ENCODE measurements at places on chromosomes 2 and 18. TPM values are rescaled to one million over a fixed set of nuclear protein-coding genes. Genes with fewer than 3 reads are reported as not detected.

The EFR3B gene
- total RNA-seq: 0.08 TPM

The UGT1A10 gene
- not detected for total RNA-seq

The FKBP1B gene
- 4.0 TPM for total RNA-seq

The LRRTM1 gene
- total RNA-seq: not detected

The AQP4 gene
- not detected for total RNA-seq

The B3GNT2 gene
- 45.5 TPM for total RNA-seq

The AMER3 gene
- total RNA-seq: not detected

The DLGAP1 gene
- not detected for total RNA-seq

The TMEM178A gene
- 0.17 TPM for total RNA-seq

The C2orf66 gene
- not detected for total RNA-seq

The SCG2 gene
- total RNA-seq: not detected

The PFN4 gene
- not detected for total RNA-seq

DNA sequence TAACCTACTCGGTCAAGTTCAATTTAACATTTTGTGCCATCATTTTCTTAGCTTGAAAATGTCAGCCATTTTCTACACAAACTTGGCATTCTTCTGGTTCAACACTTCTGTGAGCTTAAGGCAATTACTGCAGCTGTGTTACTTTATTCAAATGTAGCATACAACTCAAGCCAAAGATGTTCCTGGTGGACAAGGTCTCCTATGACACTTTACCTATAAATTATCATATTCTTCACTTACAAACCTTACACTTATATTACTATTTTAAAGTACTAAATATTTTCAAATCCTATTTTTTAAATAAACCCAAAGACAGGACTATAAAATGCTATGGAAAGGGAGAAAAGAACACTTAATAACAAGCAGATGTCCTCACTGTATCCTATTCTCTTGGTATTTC, 1045.3 kb downstream of the TSN start:
- H3K27ac ChIP-seq: no peak overlapping the region
- no peaks in the 10 kb centered on the region for H3K36me3 ChIP-seq
- no peak overlapping the region for H3K4me3 ChIP-seq
- H3K27me3 ChIP-seq: no peaks in the 10 kb centered on the region

DNA sequence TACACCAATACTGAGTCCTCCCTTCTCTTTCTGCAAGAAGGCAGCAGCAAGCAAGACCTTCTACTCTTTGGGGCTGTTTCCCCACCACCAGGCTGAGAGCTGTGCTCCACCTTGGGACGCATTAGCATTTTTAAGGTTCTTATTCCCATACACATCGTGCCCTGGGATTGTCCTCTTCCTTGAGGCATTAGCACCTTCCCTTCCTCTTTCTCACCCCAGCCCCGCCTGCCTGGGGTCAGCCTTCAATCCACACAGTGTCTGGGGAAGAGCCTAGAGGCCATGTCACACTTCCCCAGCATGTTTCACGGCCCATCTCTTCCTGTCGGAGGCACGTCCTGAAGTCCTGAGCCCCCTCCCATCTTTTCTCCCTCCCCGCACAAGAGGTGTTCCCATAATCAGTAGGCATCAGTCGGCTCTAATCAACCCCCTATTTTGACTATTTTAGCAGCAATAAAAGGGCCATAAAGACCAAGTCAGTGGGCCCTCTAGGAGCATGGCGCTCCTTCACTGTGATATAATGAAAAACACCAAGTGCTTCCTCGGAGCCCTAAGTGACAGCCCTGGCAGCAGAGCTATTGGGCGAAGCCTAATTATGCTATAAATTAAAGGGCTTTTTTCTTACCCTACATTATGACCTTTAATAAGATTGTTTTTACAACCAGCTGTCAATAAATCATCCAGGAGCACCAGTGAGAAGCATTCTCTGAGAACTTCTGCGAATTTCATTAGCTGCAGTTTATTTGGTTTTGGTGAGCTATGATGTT, 55.0 kb upstream of the PKDCC start:
- no peaks in the 10 kb centered on the region for H3K4me1 ChIP-seq
- no peak for DNase-seq
- no peaks in the 10 kb centered on the region for H3K36me3 ChIP-seq
- no peak overlapping the region for H3K27ac ChIP-seq
- peaks cover 7% of the 10 kb centered on the region for H3K27me3 ChIP-seq

- no peaks in the 10 kb centered on the region for H3K4me1 ChIP-seq
- H3K27ac ChIP-seq: no peak overlapping the region
- peaks cover 16% of the 10 kb centered on the region for H3K36me3 ChIP-seq
- H3K27me3 ChIP-seq: no peaks in the 10 kb centered on the region
- DNase-seq: no peak
Observed at GRCh38 chr2:201500534-201500933, 49.0 kb downstream of the STRADB start.

DNA sequence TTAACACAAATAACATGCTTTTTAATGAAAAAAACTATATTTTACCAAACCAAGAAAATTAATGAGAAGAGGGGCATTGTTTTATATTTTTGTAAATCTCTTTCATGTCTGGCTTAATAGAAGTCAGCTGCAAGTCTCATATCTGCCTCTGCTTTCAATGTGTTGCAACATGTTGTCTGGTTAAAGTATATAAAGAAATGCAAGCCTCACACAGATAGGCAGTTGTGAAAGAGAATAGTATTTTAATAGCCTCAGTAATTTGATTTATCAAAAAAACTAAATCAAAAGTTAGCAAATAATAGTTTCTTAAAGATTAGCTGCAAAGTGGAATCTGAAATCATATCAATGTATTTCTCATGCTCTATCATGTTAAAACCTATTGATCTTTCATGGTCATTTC, 52.9 kb upstream of the NCOA1 start:
- H3K27me3 ChIP-seq: peaks cover under 1% of the 10 kb centered on the region
- no peaks in the 10 kb centered on the region for H3K4me1 ChIP-seq
- DNase-seq: no peak
- H3K36me3 ChIP-seq: no peaks in the 10 kb centered on the region

GRCh38 chr2:104788742-104789455, 65.0 kb upstream of the POU3F3 start:
- no peak overlapping the region for H3K4me3 ChIP-seq
- no peak overlapping the region for H3K27ac ChIP-seq
- no peaks in the 10 kb centered on the region for H3K36me3 ChIP-seq
- no peaks in the 10 kb centered on the region for H3K4me1 ChIP-seq
- no peak for DNase-seq
- peaks cover 2% of the 10 kb centered on the region for H3K27me3 ChIP-seq

DNA sequence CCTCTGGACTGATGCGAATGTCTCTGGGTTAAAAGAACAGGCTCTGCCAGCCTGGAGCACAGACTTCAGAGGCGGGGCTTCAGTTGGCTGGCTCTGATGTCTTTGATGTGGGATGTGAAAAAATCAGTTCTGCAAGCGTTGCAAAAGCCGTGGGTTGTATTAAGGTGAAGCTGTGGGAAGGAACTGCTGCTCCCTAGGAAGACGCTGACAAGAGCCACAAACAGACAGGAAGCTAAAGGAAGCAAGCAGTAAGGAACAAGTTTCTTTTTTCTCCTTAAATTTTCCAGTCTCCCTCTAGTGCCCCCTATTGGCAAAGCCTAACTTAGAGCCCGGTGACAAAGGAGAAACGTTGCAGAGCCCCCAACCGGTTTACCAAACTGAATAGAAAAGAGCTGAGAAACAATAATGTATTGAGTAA, 239.0 kb downstream of the CCDC178 start:
- H3K4me3 ChIP-seq: no peak overlapping the region
- no peaks in the 10 kb centered on the region for H3K36me3 ChIP-seq
- no peak for DNase-seq
- no peak overlapping the region for H3K27ac ChIP-seq
- no peaks in the 10 kb centered on the region for H3K4me1 ChIP-seq
- H3K27me3 ChIP-seq: no peaks in the 10 kb centered on the region

GRCh38 chr2:177538323-177538722, 145.8 kb downstream of the AGPS start:
- DNase-seq: no peak
- no peak overlapping the region for H3K27ac ChIP-seq
- peaks cover 3% of the 10 kb centered on the region for H3K4me1 ChIP-seq
- H3K27me3 ChIP-seq: no peaks in the 10 kb centered on the region

GRCh38 chr18:6557057-6557769, 142.5 kb upstream of the L3MBTL4 start:
- no peaks in the 10 kb centered on the region for H3K36me3 ChIP-seq
- no peak for DNase-seq
- H3K27me3 ChIP-seq: peaks cover 2% of the 10 kb centered on the region
- H3K27ac ChIP-seq: no peak overlapping the region
- H3K4me3 ChIP-seq: no peak overlapping the region

DNA sequence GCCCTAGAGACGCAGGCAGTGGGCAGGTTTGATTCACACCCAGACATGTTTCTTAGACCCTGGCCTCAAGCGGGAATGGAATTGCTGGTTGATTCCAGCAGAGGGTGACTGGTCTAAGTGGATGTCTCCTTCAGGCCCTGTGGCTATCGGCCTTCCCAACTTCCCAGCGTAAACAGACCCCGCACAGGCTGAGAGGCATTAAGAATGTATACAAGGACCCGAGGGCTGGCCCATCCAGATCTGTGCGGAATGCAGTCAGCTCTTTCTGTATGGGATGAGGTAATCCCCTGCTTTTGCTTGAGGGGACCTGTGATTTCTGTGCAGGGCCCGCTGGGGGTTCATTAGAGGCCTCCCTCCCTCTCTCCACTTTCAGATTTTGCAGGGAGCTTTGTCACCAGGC, 6.5 kb downstream of the ACKR3 start:
- H3K27me3 ChIP-seq: no peaks in the 10 kb centered on the region
- no peaks in the 10 kb centered on the region for H3K4me1 ChIP-seq
- peaks cover 4% of the 10 kb centered on the region for H3K36me3 ChIP-seq
- DNase-seq: no peak

DNA sequence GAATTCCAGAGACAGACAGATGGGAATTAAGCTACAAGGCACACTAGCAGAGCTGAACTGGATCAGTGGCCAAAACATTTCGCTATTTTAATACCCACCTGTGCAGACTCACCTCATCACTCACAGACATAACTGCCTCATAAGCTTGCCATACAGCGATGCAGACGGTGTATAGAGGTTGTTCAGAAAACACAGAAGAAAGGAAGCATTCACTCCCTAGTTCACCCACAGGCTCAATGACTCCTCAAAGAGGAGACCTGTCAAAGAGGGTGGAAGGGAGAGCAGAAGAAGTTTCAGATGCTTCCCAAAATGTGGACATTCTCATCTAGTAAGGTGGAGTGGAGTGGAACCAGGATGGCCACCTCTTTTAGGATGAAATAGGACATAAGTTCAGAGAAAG, 81.7 kb upstream of the SPHKAP start:
- no peak overlapping the region for H3K27ac ChIP-seq
- no peaks in the 10 kb centered on the region for H3K36me3 ChIP-seq
- no peak overlapping the region for H3K4me3 ChIP-seq
- no peak for DNase-seq
- no peaks in the 10 kb centered on the region for H3K4me1 ChIP-seq

DNA sequence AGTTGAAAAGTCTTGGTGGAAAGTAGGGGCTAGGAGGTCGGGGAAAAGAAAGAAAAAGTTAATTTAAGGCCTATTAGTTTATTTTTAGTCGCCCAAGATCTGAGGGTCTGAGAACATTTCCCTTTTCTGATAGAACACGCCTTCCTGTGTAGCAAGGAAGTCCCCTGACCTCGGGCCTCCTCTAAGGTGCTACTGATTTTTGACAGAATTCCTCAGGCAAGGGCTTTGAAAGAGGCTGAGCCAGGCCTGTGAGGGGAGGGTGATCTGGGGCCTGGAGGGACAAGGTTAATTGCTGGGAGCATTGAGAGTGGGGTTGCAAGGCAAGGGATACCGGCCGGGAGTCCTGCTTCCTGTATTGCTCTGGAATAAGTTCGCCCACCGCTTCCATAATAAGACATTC, 131.4 kb upstream of the MYCN start:
- no peak overlapping the region for H3K27ac ChIP-seq
- no peak for DNase-seq
- H3K4me1 ChIP-seq: no peaks in the 10 kb centered on the region
- no peak overlapping the region for H3K4me3 ChIP-seq
- no peaks in the 10 kb centered on the region for H3K27me3 ChIP-seq
- no peaks in the 10 kb centered on the region for H3K36me3 ChIP-seq

GRCh38 chr2:5983511-5984272, 291.5 kb downstream of the SOX11 start:
- H3K27ac ChIP-seq: no peak overlapping the region
- peaks cover 1% of the 10 kb centered on the region for H3K4me1 ChIP-seq
- no peaks in the 10 kb centered on the region for H3K36me3 ChIP-seq
- no peak for DNase-seq

GRCh38 chr18:59054496-59055287, 85.0 kb upstream of the SEC11C start:
- no peaks in the 10 kb centered on the region for H3K4me1 ChIP-seq
- no peaks in the 10 kb centered on the region for H3K36me3 ChIP-seq
- no peak for DNase-seq
- H3K27me3 ChIP-seq: peaks cover 4% of the 10 kb centered on the region

GRCh38 chr2:10889651-10890215, 22.0 kb upstream of the KCNF1 start:
- no peaks in the 10 kb centered on the region for H3K36me3 ChIP-seq
- H3K27me3 ChIP-seq: peaks cover 6% of the 10 kb centered on the region
- peaks cover under 1% of the 10 kb centered on the region for H3K4me1 ChIP-seq
- no peak for DNase-seq

- H3K4me3 ChIP-seq: no peak overlapping the region
- no peak for DNase-seq
Observed at GRCh38 chr2:209441541-209441940, 17.7 kb downstream of the MAP2 start.

DNA sequence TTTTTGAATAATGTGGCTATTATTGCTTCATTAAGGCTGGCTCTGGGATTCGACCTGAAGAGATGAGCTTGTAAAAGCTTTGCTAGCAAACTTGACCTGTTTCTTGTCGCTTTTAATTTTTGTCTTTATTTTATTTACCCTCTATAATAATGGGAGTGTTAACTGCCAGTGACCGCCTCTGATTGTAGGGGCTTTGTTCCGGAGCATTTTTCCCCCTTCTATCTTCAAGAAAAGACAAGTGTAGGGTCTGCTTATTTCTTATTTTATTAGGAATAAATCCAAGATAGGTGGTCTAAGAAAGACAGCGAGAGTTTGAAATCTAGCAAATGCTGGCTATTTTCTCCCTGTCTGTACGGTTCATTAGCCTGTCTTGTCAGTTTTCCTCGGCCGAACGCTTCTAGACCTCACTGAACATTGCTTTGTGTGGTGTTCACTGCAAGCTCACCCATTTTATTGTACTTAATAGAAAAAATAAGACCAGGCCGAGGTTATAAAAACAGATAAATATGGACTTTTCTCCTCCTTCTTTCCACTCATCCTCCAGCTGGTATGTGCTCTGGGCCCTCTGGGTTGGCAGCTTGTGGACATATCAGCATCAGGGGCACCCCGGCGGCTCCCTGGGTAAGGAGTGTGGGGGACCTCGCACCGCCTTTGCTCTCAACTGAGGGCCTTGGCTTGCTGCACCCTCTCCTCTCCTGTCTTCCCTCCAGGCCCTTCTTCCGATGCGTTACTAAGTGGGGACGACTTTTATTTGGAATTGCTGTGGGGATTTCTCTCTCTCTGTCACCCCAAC, 8.5 kb downstream of the MEIS1 start:
- DNase-seq: no peak
- no peak overlapping the region for H3K4me3 ChIP-seq
- H3K27me3 ChIP-seq: peaks cover 68% of the 10 kb centered on the region
- peaks cover 6% of the 10 kb centered on the region for H3K4me1 ChIP-seq
